Left ventricle myocardium superior (tissue), 1 donor: ENCODE measurements at places on chromosomes 7 and 10. TPM values are rescaled to one million over a fixed set of nuclear protein-coding genes. Genes with fewer than 3 reads are reported as not detected.

GRCh38 chr7:155277385-155277994 is 20.2 kb upstream of the INSIG1 start:
- DNase-seq = no peak

WIPF3 gene
- total RNA-seq = 6.2 TPM

FAM237B gene
- not detected for total RNA-seq

- DNase-seq = no peak
These were observed 131.2 kb downstream of the SMURF1 start for GRCh38 chr7:99012722-99013121.

DNA sequence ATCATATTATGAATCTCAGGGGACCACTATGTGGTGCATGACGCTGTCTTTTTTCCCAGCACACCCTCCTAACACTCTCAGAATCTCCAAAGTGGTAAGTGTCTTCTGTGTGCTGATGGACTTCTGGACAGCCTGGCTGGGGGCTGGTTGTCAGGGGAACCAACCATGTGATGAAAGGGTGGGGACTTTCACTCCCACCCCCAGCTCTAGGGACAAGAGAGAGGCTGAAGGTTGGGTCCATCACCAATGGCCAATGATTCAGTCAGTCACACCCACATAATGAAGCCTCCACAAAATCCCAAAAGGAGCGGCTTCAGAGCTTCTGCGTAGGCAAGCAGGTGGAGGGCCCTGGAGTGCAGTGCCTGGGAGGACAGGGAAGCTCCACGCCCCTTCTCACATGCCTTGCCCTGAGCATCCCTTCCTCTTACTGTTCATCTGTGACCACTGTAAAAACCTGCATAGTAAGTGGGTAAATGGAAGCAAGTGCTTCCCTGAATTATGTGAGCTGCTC is 44.6 kb downstream of the RASGEF1A start:
- peak; percentile 3 for DNase-seq

PTF1A gene
- not detected for total RNA-seq

DNA sequence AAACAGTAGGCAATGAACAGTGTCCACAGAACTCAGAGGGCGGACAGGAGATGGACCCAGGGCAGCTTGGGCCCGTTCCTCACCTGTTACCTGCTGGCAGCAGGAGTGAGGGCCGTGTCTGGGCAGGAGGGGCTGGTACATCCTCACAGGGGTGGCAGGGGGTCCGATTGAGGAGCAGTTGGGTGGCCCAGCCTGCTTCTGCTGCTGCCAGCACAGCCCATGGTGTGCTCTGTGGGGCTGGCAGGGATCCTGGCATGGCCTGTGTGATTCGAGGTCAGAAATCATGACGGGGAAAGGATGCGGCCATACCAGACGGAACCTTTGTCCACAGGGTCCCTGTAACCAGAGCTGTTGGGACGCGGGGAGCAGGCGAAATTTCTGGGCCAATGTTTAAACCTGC is 49.6 kb downstream of the INPP5A start:
- no peak for DNase-seq

GRCh38 chr7:128938544-128939074 is 882 bp downstream of the IRF5 start:
- DNase-seq = peak; percentile 59

GRCh38 chr10:37760817-37761216 is 96.6 kb downstream of the ZNF248 start:
- DNase-seq = no peak

GRCh38 chr10:955127-955819 is 23.8 kb upstream of the LARP4B start:
- DNase-seq = no peak

CUEDC2 gene
- total RNA-seq = 78.3 TPM

DNA sequence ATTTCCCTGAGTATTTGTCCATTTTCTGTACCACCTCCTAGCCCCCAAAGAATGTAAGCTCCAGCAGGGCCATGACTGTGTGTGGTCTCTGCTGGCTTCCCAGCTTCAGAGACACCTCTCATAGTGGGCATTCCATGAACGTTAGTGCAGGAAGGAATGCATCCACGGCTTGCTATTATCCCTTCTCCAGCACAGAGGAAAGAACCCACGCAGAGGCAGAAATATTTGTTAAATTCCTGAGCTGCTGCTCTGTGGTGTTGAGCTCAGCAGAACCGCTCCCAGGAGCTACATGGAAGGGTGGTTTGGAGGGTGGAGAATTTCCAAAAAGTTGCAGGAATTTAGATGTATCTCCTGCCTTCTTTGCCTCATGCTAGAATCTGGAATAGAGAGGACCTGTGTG is 275.2 kb downstream of the POU6F2 start:
- DNase-seq = no peak

DNA sequence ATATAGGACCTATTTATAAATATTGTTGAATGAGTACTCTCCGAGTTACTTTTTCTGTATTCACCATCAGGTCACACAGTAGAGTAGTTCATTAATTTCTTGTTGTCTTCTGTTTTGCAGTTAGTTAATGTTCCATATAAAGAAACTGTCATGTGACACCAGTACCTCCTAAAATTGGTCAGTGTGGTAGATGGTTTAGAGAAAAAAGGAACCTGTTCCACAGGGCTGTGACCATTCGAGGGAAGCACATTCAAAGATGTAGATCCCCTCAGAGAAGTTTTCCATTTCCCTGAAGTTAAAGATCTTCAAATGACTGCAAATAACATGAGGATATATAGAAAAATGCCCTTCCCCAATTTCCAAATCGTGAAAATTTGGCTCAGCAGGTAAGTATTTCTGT is 45.7 kb downstream of the PRPF18 start:
- no peak for DNase-seq

IMMP2L gene
- total RNA-seq = 17.1 TPM

KCNMA1 gene
- total RNA-seq = 2.5 TPM

GRCh38 chr10:124619802-124620490 is 124.2 kb downstream of the FAM53B start:
- no peak for DNase-seq

- no peak for DNase-seq
These were observed 6.3 kb downstream of the MAT1A start for GRCh38 chr10:80283119-80283518.

IRF5 gene
- 2.9 TPM for total RNA-seq

DNA sequence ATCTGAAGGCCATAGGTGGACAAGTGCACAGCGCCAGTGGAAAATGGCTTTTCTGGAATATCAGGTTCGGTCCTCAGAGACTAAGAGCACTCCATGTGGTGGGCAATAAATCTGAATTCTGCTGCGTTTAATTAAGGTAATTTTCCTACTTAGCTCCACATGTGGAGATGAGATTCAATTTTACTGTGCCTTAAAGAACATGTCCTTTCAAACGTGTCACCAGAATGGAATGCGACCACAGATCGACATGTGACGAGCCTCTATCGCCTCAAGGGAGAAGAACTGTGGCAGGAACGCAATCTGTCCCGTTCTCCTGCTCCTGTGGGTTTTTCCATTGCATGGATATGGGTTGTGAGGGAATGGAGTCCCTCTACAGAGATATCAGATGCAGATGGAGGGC is 205.3 kb upstream of the ZNF32 start:
- no peak for DNase-seq

GRCh38 chr10:70807556-70807955 is 8.2 kb upstream of the SGPL1 start:
- DNase-seq = no peak

CYP26A1 gene
- total RNA-seq = not detected

GRCh38 chr10:127426746-127427145 is 122.4 kb upstream of the NPS start:
- no peak for DNase-seq

TMEM225B gene
- not detected for total RNA-seq

EIF5AL1 gene
- total RNA-seq = 0.12 TPM

DNA sequence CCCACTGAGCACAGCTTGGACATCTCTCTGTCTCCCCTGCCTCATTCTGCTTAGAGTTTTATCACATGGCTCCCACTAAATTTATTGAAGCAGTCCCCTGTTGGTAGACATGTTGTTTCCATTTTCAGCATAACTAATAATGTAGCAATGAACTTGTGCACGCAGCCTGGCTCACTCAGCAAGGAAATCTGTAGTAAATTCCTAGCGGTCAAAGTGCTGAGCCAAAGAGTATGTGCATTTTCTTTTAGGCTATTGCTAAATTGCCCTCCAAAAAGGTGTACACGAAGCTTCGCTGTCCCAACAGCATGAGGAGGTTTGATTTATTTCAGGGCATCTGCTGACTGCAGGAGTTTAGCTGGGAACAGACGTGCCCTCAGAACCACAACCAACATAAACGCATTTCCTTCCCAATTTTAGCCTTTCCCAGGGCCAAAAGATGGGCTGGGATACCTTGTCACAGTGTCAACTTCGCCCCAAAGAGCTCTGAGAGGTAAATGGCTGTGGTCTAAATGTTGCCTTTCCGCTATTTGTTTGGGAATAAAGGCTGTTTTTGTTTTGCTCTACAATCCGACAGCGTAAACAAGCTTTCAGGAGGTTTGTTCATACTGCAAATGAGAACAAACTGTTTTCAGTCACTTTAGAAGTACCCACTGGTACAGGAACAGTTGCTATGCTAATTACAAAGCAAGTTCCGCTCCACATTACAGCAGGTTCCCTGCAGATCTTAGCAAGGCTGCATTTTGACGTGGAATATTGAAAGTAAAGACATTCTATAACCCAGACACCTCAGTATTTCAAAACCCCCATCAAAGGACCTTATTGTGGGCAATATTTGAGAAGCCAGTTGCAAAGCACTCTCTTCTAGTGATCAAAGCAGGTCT is 16.8 kb downstream of the VSIR start:
- DNase-seq = no peak

DNA sequence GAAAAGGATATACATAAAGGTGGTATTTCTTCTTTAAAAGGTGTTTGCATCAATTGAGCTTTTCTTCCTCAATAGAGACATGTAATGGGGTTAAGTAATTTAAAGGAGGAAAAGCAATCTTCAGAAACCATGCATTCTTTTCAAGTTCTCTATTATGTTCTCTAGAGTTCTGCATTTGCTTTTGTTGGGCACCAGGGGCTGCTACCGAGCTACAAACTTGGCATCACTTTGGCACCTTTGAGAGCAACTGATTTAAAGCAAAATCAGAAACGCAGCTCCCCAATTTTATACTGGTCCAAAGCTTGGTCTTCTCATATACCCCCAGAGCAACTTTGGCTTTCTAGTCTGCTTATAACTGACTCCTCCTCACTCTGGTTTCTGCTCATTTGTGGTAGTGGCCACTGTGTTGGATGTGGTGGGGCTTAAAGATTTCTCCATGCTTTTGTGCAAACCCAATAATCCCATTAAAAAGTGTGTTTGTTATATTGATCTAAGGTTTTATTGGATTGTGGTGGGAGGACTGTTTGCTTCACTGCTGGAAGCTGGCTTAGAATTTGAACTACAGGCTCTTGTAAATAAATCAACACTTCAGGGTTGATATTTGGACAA is 712.1 kb downstream of the PHTF2 start:
- DNase-seq = no peak

TMEM213 gene
- total RNA-seq = not detected

DNA sequence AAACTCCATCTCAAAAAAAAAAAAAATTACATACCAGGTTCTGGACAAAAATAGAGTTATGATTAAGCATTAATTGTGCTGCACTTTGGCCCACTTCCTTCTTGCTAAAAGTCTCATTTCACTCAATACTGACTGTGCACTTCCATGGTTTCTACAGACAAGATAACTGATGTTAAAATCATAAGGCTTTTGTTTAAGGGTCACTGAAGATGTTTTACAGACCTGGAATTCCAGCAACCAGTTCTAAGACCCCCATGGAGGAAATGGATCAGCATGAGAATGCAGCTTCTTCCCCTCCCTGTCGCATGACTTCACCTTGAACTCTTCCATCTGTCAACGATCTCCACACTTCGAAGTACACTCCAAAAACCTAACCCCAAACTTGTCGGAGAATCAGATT is 1191.8 kb upstream of the AUTS2 start:
- no peak for DNase-seq

LBX1 gene
- not detected for total RNA-seq

FAM20C gene
- 23.8 TPM for total RNA-seq
